Right renal cortex interstitium (tissue), 3 donors: ENCODE measurements at places on chromosomes 3 and 15. TPM values are rescaled to one million over a fixed set of nuclear protein-coding genes. Genes with fewer than 3 reads are reported as not detected.
A peak's percentile ranks its signal among the peaks of the same experiment; 100 is the strongest.

DNA sequence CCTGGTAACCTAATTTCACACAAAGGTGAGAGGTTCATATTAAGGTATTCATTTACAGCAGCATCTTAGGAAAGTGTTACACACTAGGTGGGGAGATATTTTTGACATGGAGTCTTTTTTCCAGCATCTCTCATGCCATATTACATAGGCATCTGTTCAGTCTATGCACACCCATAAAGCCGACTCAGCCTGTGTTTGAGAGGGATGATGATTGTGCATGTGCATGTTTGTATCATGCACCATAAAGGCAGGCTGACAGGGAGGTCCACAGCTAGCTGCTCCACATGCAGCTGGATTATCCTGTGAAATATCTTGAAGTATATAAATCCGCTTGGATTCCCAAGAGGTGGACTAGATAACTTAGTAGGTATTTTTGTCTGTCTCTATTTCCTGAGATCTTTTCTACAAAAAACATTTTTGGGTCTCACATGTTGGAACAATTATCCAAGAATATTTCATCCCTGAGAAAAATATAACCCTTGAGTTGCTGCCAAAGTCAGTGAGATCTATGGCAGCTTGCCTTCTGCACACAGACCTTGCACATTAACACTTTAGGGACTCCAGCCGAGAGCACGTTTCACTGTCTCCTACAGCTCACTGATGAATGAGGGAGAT lies 288.4 kb upstream of the DPH6 start:
- no peak for DNase-seq

DNA sequence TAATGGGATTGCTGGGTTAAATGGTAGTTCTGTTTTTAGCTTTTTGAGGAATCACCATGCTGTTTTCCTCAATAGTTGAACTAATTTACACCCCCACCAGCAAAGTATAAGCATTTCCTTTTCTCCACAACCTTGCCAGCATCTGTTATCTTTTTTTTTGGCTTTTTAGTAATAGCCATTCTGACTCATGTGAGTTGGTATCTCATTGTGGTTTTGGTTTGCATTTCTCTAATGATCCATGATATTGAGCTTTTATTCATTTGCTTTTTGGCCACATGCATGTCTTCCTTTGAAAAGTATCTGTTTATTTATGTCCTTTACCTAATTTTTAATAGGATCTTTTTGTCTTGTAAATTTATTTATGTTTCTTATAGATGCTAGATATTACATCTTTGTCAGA lies 288.2 kb downstream of the EPHA6 start:
- no peak for DNase-seq

RASGRF1 gene
- 0.21 TPM for polyA plus RNA-seq

GRCh38 chr15:39504808-39505207 lies 76.1 kb upstream of the THBS1 start:
- DNase-seq = no peak

DNA sequence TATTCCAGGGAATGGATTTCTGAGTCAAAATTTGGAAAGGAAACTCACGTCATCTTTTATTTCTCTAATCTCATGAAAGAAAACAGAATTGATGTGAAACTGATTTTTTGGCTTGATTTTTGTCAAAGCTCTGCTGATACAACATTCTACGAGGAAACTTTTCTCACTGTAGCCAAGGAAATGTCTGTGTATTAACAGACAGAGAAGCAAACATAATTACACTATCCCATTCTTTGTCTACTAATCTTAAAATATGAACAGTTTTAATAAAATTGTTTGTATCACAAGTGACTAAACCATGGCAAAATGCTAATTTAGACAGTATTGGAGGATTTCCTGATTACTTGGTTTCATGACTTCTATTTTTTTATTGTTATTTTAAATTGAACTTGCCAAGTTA lies 1437.0 kb downstream of the OTOL1 start:
- no peak for DNase-seq

GRCh38 chr15:95512906-95513305 lies 817.6 kb upstream of the NR2F2 start:
- no peak for DNase-seq

DNA sequence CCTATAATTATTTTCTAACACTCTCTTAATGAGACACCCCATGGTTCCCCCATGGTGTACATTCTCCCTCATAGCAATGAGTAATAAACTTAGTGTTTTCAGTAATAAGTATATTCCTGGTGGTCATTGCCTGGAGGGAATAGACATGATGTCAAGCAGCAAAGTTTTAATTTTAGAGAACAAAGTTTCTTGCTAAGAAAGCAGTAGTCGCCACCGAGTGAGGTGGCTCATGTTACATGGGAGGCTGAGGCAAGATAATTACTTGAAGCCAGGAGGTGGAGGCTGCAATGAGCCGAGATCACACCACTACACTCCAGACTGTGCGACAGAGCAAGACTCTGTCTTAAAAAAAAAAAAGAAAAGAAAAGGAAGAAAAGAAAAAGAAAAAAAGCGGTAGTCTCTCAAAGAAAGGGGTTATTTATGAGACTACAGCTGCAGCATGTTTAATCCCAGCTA lies 2.4 kb upstream of the ELP6 start:
- DNase-seq = peak; percentile 6

THSD4 gene
- polyA plus RNA-seq = 39.4 TPM

- peak; percentile 53 for DNase-seq
These were observed 4.7 kb upstream of the GOLGA8B start for GRCh38 chr15:34588046-34588674.

- no peak for DNase-seq
These were observed 665.0 kb upstream of the CBLB start for GRCh38 chr3:106533788-106534160.

- no peak for DNase-seq
These were observed 155.8 kb upstream of the LRIG1 start for GRCh38 chr3:66656609-66657008.

- no peak for DNase-seq
These were observed 12.8 kb upstream of the MTMR10 start for GRCh38 chr15:31004220-31004733.
